ENCODE measurements at places on chromosomes 7 and 10.

- DNase-seq, result no peak
Observed at GRCh38 chr7:2761801-2762497, 73.9 kb downstream of the AMZ1 start.

DNA sequence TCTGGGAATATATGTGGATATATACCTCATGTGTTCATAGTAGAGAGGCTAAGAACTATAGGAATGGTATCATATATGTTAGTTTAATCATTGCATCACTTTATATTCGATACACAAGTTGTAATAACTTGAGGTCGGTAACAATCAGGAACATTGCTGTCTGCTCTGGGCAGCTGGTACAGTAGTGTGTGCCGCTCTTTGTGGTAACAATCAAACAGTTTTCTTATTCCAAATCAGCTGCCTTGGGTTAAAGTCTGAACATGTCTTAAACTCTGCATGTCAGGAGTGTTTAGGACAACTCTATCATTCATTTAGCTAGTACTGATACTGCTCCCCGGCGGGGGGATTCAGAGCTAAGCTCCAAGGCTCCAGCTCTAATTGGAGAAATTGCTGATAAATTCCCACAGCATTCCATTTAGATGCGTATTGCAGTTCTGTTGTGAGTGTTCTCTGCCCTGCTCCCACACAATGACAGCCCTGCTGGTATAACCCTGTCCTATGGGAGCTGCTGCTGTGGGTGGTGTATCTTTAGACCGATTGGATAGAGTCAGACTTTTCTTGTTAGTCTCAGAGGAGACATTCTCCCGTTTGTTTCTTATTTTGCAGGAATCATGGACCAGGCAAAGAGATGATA lies 707.5 kb upstream of the FZD8 start:
- DNase-seq, result peak; percentile 88

DNA sequence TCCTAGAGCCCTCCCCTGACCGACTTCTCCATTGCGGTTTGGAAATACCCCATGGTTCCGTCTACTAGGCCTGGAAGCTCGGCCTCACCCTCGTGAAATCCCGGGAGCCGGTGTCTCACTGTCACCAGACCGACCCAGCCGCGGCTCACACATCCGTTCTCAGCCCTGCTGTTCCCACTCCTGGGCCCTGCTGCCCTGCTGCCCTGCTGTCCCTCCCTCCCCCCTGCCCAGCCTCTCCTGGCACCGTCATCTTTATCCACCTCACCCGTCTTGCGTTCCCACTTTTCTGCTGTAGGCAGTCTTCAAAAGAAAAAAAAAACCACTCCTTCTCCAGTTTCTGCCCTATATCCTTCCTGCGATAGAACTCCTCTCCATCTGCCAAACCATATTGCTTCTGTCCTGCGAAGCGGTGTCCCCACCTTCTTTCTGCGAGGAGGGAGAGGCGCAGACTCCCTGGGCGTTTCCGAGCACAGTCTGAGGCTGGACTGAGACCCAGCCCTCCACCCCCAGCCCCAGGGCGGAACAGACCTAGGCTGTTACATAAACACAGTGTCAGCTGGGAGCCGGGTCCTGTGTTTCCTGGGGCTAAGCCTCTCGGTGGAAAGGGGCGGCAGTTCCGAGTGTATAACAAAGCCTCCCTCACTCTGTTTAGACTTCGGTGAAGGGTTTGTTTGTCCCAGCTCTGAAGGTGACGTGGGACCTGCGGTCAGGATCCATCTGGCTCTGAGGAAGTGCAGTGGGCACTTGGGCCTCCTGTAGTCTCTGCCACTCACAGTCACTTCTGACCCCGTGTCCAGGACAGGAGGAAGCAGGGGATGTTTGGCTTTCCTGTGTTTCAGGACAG lies 2.8 kb downstream of the AGAP3 start:
- peak; percentile 69 for DNase-seq

GRCh38 chr7:90267263-90267858 lies 22.4 kb downstream of the CFAP69 start:
- DNase-seq, result no peak

GRCh38 chr10:77905086-77905748 lies 21.3 kb downstream of the DLG5 start:
- no peak for DNase-seq

DNA sequence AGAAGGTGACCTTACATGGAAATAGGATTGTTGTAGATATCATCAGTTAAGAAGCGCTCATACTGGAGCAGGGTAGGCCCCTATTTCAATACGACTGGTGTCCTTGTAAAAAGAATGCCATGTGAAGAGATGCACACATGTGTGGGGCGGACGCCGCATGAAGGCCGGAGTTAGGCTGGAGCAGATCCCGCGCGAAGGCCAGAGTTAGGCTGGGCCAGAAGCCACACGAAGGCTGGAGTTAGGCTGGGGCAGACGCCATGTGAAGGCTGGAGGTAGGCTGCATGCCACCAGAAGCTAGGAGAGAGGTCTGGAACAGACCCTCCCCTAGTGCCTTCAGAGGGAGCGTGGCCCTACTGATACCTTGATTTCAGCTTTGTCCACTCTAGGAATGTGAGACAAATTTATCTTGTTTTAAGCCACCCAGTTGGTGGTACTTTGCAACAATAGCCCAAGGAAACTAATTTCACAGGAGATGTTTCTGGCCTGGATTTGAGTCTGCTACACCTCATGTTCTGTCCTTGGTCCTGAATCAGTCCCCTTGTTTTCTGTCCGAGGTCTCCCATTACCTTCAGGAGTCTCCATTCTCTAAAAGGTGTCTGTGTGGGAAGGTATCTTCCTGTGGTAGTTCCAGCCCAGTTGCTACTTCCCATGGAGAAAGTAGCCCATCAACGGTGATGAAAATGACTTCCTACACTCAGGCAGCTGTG lies 585.8 kb downstream of the LRMDA start:
- DNase-seq, result no peak

GRCh38 chr10:83289373-83289772 lies 849.9 kb upstream of the GHITM start:
- DNase-seq, result no peak

- no peak for DNase-seq
Observed at GRCh38 chr10:73867126-73867807, 7.1 kb downstream of the CAMK2G start.

DNA sequence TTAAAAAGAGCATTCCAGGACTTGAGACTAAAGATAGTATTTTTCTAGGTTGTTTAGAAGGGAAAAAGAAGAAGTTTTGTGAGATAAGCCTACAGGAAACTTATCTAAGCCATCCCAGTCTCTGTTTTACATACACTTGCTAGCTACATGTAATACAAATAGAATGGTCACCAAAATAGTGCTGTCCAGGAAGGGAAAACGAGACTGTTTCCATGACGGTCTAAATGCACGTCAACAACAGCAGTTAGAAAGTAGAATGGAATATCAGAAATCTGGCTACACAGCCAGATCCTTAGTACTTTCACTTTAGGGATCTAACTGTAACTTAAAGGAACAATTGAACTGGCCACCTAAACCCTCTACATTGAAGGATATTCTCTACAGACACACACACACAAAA lies 117.6 kb downstream of the TSPAN12 start:
- no peak for DNase-seq

GRCh38 chr10:17669185-17669872 lies 25.4 kb downstream of the STAM start:
- DNase-seq, result peak; percentile 38

GRCh38 chr10:86644152-86644793 lies 10.1 kb upstream of the OPN4 start:
- peak; percentile 68 for DNase-seq

DNA sequence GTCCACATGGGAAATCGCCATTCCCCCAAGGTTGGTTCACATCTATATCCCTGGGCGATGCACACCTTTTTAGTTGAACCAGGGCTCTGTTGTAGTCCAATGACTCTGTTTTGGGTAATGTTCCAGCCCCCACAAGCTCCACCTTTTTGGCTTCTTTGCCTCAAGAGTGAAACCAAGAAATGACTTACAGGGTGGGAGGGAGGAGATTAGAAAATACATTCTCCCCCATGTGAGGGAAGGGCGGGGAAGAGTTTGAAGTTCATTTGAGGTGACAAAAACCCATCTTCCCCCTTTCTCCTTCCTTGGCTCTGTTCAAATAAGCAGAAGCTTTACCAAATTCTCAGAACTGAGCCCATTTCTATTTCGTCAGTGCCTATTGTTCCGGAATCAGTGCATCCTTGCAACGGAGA lies 82.8 kb downstream of the GATA3 start:
- no peak for DNase-seq

GRCh38 chr7:38147005-38147404 lies 31.0 kb upstream of the STARD3NL start:
- no peak for DNase-seq

- no peak for DNase-seq
Observed at GRCh38 chr7:91033574-91033973, 230.7 kb upstream of the FZD1 start.

- no peak for DNase-seq
Observed at GRCh38 chr7:95002775-95003174, 95.4 kb downstream of the PPP1R9A start.

DNA sequence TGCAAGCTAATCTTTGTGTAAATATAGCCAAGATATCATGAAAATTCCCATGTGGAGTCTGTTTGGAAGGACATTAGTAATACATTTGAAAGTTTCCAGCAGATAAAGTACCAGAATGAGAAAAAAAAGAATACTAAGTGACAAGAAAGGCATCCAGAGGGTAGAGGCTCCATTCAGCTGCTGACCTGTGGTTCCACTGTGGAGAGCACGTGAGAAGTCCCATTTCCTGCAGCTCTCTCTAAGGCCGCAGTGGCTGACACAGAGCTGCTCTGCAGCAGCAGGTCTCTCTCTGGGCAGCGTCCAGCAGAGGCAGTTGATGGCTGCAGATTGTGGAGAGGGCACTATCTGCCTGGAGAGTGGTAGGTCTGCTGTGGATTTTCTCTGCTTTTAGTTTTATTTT lies 100.1 kb upstream of the TMEM72 start:
- no peak for DNase-seq

GRCh38 chr10:15642095-15642494 lies 77.6 kb downstream of the ITGA8 start:
- peak; percentile 74 for DNase-seq

DNA sequence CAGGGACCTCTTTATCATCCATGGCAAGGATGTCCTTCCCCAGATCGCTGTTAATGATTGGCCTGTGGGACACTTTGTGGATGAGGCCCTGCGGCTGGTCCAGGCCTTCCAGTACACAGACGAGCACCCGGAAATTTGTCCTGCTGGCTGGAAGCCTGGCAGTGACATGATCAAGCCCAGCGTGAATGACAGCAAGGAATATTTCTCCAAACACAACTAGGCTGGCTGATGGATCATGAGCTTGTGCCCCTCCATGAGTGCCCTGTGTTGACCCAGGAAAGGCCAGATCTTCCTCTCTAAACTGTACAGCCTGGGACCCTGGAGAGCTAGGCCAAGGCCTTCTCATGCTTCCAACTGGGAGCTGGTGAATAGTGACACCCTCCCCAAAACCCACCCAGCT lies 124.1 kb downstream of the CUL2 start:
- no peak for DNase-seq

DNA sequence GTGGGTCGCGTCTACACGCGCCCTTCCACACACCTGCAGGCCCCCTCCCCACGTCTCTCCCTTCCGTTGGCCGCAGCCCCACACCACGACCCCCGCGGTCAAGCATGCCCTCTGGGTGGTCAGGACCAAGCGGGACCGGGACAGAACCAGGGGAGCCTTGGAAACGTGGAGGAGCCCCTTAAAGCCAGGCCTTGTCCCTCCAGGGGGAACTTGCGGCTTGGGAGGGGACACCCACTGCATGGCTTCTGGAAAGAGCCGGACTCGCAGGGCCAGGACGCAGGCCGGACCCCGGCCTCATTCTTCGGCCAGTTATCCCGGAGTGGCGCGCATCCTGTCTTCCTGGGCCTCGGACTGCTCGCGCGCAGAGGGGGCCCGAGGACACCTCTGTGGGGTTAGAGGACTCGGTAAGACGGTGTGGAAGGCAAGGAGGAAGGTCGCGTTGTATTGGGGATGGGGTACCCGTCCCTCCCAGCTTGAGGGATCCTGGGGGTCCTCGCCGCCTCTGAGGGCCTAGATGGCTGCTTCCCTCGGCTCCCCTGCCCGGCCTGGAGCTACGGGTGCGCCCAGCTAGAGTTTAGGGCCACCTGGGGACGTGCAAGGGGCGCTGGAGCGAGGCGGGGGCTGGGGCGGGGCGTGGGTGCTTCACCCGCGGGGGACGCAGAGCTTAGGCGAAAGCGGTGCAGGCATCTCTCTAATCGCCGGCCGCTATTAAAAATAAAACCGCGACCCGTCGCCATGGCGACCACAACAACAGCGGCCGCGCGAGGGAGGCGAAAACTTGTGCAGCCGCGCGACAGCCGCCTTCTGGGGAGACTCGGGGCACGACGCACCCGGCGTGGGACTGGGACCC lies 1.8 kb upstream of the PDGFA start:
- peak; percentile 45 for DNase-seq

DNA sequence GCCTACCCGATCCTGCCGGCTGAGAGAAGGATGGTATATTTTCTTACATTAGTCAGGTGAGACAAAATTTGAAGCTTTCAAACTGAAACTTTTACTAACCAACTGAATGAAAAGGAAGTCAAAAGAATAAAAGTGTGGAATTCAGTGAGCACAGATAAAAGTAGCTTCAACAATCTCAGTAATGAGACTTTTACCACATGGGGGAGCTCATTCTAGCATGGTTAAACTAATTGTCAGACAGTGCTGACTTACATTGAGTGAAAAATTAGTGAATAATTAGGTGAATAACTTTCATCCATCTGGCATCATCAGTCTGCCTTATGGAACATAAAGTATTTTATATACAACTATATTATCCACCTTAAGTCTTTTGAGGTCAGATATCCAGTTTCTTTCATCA lies 8.4 kb downstream of the FAM237B start:
- DNase-seq, result peak; percentile 3

DNA sequence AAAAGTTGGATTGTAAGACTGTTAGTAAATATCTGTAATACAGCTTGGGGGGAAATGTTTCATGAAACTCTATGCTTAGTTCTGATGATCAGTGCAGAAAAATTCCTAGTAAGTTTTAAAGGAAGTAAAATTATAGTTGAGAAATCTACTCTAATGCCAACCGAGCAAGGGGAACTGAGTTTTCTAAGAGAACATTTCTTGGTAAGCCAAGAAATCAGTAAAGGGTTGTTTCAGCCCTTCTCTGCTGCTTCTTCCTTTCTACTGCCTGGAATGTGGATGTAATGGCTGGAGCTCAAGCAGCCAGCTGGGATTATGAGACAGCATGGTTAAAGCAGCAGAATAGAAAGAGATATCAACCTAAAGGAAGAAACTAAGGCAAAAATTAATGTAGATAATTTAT lies 15.9 kb upstream of the AKR1B1 start:
- DNase-seq, result no peak

GRCh38 chr7:116582806-116583444 lies 58.1 kb downstream of the CAV1 start:
- peak; percentile 96 for DNase-seq

DNA sequence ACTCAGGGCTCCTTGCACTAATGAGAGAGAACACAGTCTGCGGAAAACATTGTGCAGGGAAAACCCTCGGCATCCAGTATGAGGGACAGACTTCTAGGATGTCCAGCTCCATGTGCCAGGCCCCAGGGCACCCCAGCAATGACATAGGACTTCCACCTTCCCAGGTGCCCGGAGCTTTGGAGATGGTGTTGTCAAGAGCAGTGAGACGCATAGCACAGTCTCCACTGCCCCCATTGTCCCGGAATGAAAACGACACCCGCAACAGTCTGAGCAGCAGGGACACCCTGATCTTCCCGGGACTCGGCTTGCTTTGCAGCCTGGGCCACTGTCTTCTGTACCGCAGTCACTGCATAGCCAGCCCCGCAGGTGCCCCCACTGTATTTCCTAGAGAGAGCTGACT lies 339.2 kb upstream of the ADARB2 start:
- no peak for DNase-seq

GRCh38 chr7:105656922-105657521 lies 75.7 kb upstream of the EFCAB10 start:
- no peak for DNase-seq

All from AG10803 (cell line).